ENCODE measurements at places on chromosomes 3 and 15.
A peak's percentile ranks its signal among the peaks of the same experiment; 100 is the strongest.

DNA sequence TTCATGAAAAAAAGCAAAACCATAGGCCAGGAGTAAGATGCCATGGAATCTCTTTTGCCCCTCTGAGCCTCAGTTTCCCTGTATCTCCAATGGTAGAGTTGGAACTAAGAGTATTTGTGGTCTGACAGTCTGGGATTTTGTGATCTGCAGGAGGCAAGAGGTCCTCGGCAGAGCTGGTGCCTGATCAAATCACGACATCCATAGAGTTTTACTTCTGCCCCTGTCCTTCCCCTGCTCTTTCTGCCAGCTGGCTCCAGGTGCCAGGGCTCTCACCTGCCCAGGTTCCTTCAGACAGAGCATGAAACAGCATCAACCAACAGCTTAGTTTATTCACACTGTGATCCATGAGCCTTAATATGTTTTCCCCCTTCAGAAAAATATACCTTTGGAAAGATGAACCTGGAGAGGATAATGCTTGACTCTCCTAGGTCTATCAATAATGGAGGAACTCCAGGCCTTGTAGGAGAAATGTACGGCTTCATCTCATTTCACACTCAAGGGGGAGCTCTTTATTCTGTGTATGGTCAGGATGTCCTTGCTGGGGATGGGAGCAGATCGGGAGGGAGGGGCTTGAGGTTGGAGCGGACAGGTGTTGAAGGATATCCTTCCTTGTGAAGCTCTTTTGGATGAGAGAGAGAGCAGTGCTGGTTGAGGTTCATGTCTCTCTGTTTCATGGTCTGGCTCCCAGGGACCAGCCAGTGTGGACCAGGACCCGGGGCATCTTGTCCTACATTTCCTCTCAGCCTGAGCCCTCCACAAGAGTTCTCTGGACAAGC, 309.9 kb downstream of the RPLP1 start:
- DNase-seq: peak; percentile 90

- DNase-seq: no peak
Observed at GRCh38 chr3:136380530-136380929, 130.4 kb downstream of the PCCB start.

GRCh38 chr3:180184816-180185215, 148.1 kb upstream of the PEX5L start:
- no peak for DNase-seq

DNA sequence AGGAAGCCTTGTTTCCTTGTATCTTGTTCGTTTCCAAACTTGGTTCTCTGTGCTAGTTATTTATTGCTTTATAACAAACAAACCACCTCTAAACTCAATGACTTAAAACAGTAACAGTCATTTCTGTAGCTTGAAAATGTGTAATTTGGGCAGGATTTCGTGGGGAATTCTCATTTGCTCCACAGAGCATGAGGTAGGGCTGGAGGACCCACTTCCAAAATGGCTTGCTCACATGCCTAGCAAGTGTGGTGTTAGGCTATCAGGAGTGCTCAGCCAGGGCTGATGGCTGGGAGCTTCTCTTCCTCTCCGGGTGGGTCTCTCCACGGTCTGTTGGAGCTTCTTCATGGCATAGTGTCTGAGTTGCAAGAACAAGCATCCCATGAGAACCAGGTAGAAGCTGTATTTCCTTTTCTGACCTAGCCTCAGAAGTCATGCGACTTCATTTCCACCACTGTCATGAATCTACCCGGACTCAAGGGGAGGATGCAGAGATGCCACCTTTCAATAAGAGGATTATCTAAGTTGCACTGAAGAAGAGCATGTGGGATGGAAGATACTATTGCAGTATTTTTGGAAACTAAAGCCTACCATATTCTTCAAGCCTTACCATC, 8.2 kb upstream of the TNIK start:
- peak; percentile 29 for DNase-seq

GRCh38 chr3:32309654-32310242, 71.3 kb downstream of the CMTM8 start:
- DNase-seq: no peak

DNA sequence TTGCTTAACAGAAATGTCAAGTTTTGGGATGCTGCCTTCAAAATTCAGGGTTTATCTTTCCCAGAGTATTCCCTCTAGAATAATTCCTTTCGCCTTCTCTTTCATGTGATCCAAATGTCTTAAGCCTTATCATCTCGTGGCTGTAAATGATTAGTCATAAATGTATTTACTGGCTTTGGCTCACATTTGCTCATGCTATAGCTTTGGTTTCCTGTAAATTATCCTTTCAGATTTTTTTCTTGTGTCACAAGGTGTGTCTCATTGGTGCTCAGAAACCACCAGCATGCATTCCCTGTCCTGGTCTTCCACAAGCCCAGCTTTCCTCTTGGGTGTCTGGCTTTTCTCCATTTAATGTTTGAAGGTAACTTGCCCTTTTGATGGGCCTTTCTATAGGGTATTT, 692.7 kb upstream of the ALCAM start:
- no peak for DNase-seq

GRCh38 chr15:57213862-57214261, 162.4 kb upstream of the CGNL1 start:
- DNase-seq: peak; percentile 65

DNA sequence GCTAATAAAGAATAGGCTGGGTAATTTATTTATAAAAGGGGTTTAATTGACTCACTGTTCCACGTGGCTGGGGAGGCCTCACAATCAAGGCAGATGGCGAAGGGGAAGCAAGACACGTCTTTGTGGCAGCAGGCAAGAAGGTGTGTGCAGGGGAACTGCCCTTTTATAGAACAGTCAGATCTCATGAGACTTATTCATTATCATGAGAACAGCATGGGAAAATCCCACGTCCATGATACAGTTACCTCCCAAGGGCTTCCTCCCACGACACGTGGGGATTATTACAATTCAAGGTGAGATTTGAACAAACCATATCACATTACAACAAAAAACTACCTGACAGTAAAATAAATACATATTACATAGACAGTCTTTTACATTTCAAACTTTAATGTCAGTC, 414.9 kb downstream of the NAALADL2 start:
- peak; percentile 39 for DNase-seq

GRCh38 chr15:63797116-63797515, 36.6 kb downstream of the HERC1 start:
- DNase-seq: no peak
